ENCODE measurements at places on chromosomes 6 and 20.

GRCh38 chr6:3575166-3575565 is 118.3 kb upstream of the SLC22A23 start:
- no peak for DNase-seq

DNA sequence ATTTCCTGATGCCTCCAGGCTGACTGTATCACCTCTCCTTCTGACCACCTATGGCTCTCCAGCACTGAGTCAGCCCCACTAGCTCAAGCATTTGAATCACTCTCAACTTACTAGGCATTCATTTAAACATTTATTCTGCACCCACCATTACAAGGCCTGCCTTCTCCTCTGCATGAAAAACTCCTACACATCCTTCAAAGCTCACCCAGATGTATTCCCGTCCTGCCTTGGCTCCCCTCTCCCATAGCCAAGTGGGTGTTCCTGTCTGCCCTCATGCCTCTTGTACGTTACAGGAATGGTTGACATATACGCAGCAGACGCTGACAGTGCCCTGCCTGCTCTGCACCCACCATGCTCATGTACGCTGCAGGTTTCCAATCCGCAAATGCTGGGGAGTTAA is 21.6 kb downstream of the KCNK17 start:
- DNase-seq, result no peak

DNA sequence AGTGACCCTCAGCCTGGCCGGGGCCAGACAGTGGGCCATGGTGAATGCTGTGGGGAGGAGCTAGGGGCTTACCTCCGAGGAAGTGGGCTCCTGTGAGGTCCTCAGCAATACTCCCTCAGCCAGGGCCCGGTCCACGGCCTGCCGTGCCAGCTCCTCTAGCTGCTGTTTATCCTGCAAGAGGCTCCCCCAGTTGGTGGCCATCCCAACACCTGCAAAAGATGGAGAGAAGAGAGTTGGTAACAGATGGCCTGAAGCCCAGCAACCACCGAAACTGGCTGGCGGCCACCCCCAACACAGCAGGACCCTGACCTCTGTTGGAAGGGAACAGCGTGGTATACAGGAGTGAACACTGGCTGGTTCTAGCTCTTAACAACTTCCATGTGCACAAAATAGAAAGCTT is 4.0 kb downstream of the GSS start:
- no peak for DNase-seq

GRCh38 chr6:18415671-18416340 is 28.7 kb downstream of the RNF144B start:
- DNase-seq, result no peak

- no peak for DNase-seq
Measured at GRCh38 chr6:36327226-36327918, 9.3 kb downstream of the BNIP5 start.
